SK-N-SH (cell line): ENCODE measurements at places on chromosomes 2 and 18. TPM values are rescaled to one million over a fixed set of nuclear protein-coding genes. Genes with fewer than 3 reads are reported as not detected.

- DNase-seq = no peak
- H3K27ac ChIP-seq = peak overlapping the region; percentile 84; the same call in 1 of the 2 replicates
- peak overlapping the region; percentile 42; the same call in 1 of the 2 replicates for H3K4me3 ChIP-seq
- H3K27me3 ChIP-seq = no peaks in the 10 kb centered on the region
- H3K4me1 ChIP-seq = peaks cover 7% of the 10 kb centered on the region
- H3K36me3 ChIP-seq = no peaks in the 10 kb centered on the region
Measured at GRCh38 chr18:57806978-57807285, 3.8 kb upstream of the ATP8B1 start.

DNA sequence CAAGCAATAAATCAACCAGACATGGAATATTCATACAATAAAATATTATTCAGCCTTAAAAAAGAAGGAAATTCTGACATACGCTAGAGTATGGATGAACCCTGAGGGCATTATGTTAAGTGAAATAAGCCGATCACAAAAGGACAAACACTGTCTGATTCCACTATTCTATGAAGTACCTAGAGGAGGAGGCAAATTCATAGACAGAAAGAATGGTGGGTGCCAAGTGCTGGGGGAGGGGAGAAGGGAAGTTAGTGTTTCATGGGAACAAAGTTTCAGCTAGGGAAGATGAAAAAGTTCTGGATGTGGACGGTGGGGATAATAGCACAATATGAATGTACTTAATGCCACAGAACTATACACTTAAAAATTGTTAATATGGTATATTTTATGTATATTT is 19.8 kb downstream of the SMAD7 start:
- H3K27me3 ChIP-seq = no peaks in the 10 kb centered on the region
- H3K27ac ChIP-seq = peak overlapping the region; percentile 91
- no peak for DNase-seq

- H3K36me3 ChIP-seq = no peaks in the 10 kb centered on the region
- H3K27ac ChIP-seq = no peak overlapping the region
- H3K4me3 ChIP-seq = no peak overlapping the region
- peaks cover 13% of the 10 kb centered on the region for H3K4me1 ChIP-seq
- H3K27me3 ChIP-seq = no peaks in the 10 kb centered on the region
- peak; percentile 37 for DNase-seq
Measured at GRCh38 chr2:19158211-19158610, 200.2 kb downstream of the OSR1 start.

DNA sequence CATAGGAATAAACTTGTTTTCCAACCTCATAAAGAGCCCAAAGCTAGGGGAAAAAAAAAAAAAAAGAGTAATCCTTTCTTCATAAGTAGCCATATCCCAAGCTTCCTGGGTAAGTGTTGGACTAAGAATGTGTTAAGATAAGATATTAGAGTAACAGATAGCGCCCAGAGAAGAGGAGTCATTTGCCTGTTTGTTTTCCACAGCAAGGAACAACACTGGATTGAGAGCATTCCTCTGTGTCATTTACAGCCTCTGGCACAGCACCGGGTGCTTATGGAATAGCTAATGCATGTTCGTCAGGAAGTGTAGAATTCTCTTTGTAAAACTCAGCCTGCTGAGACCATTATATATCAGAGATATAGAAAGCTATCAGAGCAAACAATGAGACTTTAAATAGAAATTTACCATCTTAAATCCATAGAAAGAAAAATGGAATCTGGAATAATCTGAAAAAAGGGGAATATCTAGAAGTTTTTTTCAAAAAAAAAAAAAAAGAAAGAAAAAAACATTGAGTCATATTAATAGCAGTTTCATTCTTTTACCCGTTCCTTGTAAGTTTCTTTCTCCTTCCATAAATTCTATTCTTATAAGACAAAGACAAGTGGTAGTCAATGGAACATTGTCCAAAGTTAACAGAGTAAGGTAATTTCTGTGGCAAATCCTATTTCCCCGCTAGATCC is 37.6 kb downstream of the LRP2 start:
- H3K27me3 ChIP-seq = no peaks in the 10 kb centered on the region
- DNase-seq = no peak
- no peaks in the 10 kb centered on the region for H3K36me3 ChIP-seq
- no peak overlapping the region for H3K27ac ChIP-seq
- H3K4me1 ChIP-seq = no peaks in the 10 kb centered on the region

DNA sequence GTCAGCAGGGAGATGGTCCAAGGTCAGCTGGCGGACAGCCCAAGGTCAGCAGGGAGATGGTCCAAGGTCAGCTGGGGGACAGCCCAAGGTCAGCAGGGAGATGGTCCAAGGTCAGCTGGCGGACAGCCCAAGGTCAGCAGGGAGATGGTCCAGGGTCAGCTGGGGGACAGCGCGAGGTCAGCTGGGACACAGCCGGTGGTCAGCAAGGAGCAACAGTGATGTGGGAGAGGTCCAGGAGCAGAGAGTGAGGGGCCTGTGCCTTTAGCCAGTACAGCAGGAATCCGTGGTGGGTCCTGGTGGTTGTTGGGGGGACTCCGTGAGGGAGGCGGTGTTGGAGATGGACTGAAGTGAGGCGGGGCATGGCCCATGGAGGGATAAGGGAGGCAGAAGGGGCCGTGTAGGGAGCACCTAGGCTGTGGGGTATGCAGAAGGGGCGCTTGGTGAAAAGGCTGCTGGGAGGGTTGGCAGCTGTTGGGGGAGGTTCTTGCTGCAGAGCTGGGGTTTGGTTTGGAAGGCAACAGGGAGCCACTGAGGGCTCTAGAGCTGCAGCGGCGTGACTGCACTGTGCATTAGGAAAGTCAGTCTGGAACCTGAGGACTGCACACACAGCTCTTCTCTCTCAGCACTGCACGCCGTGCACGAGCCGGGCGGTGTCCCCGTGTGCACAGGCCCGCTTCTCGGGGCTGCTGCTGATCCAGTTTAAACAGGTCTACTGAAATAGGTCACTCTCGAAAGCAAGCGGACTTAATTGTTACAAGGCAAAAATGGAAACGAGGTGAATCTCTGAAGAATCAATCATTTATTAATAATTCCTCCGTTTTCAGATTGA is 76.2 kb upstream of the HDAC4 start:
- H3K27me3 ChIP-seq = no peaks in the 10 kb centered on the region
- no peak for DNase-seq
- H3K4me3 ChIP-seq = no peak overlapping the region
- H3K27ac ChIP-seq = no peak overlapping the region
- H3K4me1 ChIP-seq = no peaks in the 10 kb centered on the region

Gene FBXO15
- 0.62 and 0.70 TPM in 2 replicates for polyA plus RNA-seq

Gene TEKT4
- not detected in 2 replicates for polyA plus RNA-seq

Gene DNER
- 1.4 and 1.9 TPM in 2 replicates for polyA plus RNA-seq

Gene SOX11
- 2.9 and 3.4 TPM in 2 replicates for polyA plus RNA-seq
